Sciatic nerve (tissue), 2 donors: ENCODE measurements at places on chromosomes 1 and 21.

- no peak for DNase-seq
Observed at GRCh38 chr1:229640455-229640854, 14.4 kb downstream of the URB2 start.

DNA sequence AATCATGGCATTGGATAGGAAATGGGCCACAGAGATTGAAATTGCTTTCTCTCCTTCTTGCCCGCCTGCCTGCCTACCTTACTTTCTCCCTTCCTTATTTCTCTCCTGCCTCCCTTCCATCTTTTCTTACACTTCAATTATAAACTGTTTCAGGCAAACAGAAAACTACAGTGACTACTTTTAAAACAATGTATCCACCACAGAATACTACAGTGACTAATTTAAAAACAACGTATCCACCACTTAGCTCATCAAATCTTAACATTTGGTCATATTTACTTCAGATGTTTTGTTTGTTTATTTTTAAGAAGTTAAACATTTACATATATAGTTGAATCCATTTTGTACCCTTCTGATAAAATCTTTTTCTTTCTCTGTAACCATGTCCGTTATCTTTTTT is 54.4 kb downstream of the SNRPE start:
- no peak for DNase-seq

DNA sequence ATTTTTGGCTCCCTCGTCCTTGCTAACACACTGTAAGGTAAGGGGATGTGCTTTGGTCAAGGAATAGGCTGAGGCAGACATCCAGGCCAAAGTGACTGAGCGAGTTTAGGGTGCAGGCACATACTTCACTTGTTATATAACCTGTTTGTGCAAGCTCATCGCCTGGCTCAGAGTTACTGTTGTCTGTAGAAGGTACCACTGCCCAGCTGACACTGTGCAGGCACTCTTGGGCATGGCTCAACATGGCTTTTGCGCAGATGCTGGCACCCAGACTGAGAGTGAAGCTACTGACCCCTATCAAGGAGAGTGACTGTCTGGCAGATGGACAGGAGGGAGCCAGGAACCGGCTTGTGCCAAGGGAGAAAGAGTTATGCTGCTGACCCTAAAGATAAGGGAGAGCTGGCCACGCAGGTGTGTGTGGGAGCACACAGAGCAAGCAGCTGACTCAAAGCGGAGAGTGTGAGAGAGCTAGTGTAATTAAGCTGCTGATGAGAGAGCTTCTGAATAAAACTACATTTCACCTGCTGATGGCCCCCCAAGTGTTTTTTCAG is 307.3 kb upstream of the USP24 start:
- DNase-seq = no peak

- DNase-seq = no peak
Observed at GRCh38 chr21:35512346-35512745, 463.2 kb upstream of the RUNX1 start.
